ENCODE measurements at places on chromosomes 12 and 14. TPM values are rescaled to one million over a fixed set of nuclear protein-coding genes. Genes with fewer than 3 reads are reported as not detected.

ZNF605 gene
- total RNA-seq: 6.4 TPM

- H3K27me3 ChIP-seq: no peaks in the 10 kb centered on the region
- H3K4me3 ChIP-seq: no peak overlapping the region
- no peaks in the 10 kb centered on the region for H3K36me3 ChIP-seq
- no peaks in the 10 kb centered on the region for H3K4me1 ChIP-seq
Measured at GRCh38 chr12:126963825-126964224, 1303.1 kb upstream of the TMEM132C start.

DNA sequence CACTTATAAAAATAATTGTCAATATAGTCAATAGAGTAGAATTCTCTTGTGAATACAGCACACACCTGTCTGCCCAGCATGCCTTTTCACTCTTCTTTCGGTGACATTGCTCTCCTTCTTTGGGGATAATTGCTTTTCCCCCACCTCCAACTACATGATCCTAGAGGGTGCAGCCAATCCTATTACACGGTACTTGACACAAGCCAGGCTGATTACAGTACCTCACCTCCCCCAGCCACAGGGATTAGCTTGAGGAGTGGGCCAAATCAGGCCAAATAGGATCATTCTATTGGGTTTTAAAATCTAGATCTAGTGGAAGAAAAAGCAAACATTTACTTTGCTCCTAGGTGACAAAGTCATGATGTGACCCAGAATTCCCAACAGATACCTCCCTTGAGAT lies 16.8 kb upstream of the NFYB start:
- DNase-seq: no peak
- H3K27me3 ChIP-seq: no peaks in the 10 kb centered on the region
- H3K27ac ChIP-seq: no peak overlapping the region
- no peaks in the 10 kb centered on the region for H3K36me3 ChIP-seq

GRCh38 chr14:88616697-88617096 lies 53.9 kb downstream of the ZC3H14 start:
- DNase-seq: no peak
- H3K27ac ChIP-seq: no peak overlapping the region
- H3K27me3 ChIP-seq: no peaks in the 10 kb centered on the region
- H3K4me1 ChIP-seq: peaks cover 13% of the 10 kb centered on the region
- peaks cover 13% of the 10 kb centered on the region for H3K36me3 ChIP-seq

GRCh38 chr12:6276956-6277620 lies 33.4 kb upstream of the PLEKHG6 start:
- H3K4me1 ChIP-seq: peaks cover 12% of the 10 kb centered on the region
- no peaks in the 10 kb centered on the region for H3K36me3 ChIP-seq
- peaks cover 23% of the 10 kb centered on the region for H3K27me3 ChIP-seq
- no peak overlapping the region for H3K4me3 ChIP-seq
- no peak for DNase-seq

GRCh38 chr12:159156-159782 lies 54.7 kb downstream of the SLC6A12 start:
- DNase-seq: no peak
- peaks cover 1% of the 10 kb centered on the region for H3K27me3 ChIP-seq
- no peak overlapping the region for H3K27ac ChIP-seq

DNA sequence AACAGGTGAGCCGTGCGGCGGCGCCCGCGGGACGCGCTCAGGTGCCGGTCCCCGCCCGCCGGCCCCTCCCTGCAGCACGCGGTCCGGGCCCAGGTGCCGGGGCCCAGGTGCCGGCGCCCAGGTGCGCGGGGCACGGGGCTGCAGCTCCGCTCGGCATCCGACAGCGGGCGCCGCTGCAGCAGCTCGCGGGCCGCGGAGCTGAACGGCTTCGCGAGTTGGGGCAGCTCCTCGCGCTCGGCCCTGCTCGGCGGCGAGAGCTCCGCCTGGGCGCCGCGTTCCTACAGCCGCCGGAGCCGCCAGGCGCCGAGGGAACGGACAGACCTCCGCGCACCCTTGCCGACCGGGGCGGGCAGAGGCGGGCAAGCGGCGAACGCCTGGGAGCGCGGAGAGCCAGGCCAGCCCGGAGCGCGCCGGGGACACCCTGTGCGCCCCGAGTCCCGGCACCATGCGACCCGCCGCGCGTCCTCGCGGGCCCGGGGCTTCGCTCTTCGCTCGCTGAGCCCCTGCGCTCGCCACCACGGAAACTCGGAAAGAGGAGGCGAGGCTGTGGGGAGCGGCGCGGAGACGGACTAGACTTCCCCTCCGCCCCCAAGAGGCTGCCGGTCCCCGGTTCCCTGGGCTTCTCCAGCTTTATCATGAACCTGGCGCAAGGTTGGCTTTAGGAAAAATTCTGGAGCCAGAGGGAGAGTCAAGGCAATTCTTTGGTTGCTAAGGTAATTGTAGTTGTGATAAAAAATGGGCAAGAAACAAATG lies at the start of gene RGS6:
Gene RGS6 (plus strand): TSS at position 201 of the 753 bp plus-strand sequence.
- H3K27ac ChIP-seq: no peak within 1 kb of the TSS
- peak within 1 kb of the TSS; percentile 61 for H3K4me3 ChIP-seq
- H3K4me1 ChIP-seq: peaks cover 15% of the 10 kb centered on the region
- DNase-seq: peak; percentile 39
- peaks cover 57% of the 10 kb centered on the region for H3K27me3 ChIP-seq

- DNase-seq: peak; percentile 66
- no peaks in the 10 kb centered on the region for H3K36me3 ChIP-seq
- no peaks in the 10 kb centered on the region for H3K4me1 ChIP-seq
Measured at GRCh38 chr12:94603434-94604365, 46.7 kb downstream of the TMCC3 start.

All from activated CD8-positive, alpha-beta T cell treated with anti-CD3 and anti-CD28 coated beads for 36 hours (primary cell).